Fibroblast of upper back skin (primary cell): ENCODE measurements at places on chromosomes 7 and 10.

DNA sequence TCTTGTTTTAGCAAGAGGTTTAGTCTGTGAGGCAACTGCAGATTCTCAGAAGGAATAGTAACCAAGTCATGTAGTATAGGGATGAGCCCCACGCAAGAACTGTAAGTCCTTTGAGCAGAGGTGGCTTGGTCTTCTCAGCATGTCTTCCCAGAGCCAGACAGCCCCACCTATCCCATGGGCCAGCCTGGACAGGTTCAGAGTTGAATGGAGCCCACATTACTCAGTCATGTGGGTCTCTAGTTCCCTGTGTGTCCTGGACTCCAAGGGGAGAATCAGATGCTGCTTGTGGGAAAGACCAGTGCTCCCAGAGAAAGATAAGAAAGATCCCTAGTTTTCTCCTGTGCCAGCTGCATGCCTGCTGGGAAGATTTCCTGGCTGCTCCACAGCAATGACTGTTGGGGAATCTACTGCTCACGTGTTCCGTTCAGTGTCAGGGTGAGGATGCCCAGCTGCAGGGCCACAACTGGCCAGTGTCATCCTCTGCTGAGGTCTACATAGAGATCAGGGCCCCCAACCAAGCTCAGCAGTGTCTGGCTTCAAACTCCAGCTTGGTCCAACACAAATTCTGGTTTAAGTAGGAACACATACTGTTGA, 66.9 kb upstream of the UNC5B start:
- no peak for DNase-seq

- no peak for DNase-seq
These were observed 683.9 kb downstream of the XPNPEP1 start for GRCh38 chr10:109239371-109239770.

DNA sequence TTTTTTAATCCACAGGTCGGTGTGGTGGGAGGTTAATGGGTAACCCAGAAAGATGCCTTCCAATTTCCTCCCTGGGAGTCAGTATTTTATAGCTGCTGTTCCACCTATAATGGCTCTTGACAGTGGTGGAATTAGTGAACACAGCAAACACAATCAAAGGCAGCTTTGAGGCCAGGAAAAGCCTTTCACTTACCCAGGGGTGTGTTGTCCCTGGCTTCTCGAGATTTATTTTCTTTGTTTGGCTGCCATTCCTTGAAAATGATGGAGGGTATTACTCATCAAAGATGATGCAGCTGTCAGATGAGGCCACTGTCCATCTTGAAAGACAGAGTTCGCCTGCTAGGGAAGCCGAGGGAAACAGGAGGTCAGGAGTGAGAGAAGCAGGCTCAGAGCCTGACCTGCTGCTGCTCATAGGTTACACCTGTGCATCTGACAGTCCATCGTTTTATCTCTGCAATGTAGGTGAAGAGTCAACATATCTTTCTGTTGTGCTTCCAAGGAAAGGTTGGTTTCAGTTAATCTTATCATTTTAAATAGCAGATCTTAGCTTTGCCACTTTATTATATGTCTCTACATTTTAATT, 221.6 kb downstream of the XPNPEP1 start:
- DNase-seq = no peak

DNA sequence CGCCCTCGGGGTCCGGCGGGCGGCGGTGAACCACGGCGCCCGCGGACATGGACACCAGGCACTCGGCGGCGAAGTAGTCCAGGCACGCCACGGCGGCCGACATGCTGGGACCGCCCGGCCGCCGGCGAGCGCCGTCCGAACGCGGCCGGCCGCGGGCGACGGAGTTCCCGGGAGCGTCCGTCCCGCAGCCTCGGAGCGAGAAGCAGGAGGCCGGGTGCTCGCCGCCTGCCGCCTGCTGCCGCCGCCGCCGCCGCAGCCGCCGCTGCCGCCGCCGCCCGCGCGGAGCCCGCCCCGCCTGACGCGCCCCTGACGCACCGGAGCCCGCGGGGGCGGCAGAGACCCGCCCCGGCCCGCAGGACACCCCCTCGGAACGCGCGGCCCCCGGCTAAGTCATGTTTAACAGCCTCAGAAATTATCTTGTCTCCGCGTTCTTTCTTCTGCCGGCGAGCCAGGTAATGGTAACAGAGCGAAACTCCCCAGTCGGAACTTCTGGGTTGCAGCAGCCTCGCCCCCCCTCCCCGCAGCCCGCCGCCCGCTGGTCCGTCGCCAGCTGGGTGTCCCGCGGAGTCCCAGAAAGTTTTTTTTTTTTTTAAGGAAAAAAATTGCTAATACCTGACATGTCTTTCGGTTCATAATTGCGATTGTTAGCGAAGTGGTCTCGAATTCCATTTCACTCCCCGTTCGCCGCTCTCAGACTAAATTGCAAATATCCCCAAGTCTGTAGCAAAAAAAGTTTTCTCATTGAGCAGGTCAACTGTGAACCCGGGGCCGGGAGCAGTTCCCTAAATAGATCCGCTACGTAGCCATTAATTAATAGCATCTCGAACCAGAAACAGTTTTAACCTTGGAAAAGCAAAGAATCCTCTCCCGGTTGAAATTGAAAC, at the start of gene KLF14:
TSS of gene KLF14 (minus strand) at position 277 of the 884 bp plus-strand sequence. CDS start at position 103, 174 bp downstream.
- DNase-seq = peak; percentile 10
